SK-N-DZ (cell line): ENCODE measurements at places on chromosomes 16 and 17.

DNA sequence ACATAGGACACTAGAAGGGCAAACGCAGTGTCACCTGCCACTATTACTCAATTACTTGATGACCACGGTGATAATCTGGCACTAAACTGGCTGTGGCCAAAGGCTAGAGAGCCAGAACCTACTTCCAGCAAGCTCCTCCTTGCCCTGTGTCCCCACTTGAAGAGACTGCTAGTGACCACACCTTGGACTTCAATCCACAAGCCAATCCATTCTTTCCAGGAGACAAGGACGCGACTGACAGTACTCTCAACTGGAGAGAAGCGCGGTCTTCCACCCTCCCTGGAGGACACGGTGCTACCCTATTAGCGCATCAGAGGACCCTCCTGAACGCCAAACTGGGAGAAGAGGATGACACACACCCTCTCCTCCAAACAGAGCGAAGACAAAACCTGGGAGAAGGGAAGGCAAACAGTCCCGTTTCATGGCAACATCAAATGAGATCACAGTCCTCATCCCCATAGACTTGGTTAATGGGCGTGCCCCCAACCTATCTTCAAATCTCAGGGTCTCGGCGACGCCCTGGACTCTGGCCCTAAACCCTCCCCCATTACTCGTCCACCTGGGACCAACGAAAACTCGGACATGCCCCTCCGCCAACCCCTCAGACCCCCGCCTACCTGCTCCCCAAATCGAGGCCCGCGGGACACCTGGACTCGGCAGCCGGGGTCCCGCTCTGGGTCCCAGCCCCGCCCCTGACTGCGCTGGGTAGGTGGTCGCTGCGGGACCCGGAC, 508 bp downstream of the FLCN start:
- peak; percentile 28 for DNase-seq

- no peak for DNase-seq
Observed at GRCh38 chr16:55830658-55831294, 2.1 kb downstream of the CES1 start.

- peak; percentile 59 for DNase-seq
Observed at GRCh38 chr16:73427164-73427563, 379.2 kb upstream of the ZFHX3 start.

- peak; percentile 69 for DNase-seq
Observed at GRCh38 chr16:84084570-84085270, 32.0 kb downstream of the MBTPS1 start.

GRCh38 chr17:7884581-7885366, 3.8 kb upstream of the CHD3 start:
- no peak for DNase-seq
